ENCODE measurements at places on chromosomes 1 and 21.

DNA sequence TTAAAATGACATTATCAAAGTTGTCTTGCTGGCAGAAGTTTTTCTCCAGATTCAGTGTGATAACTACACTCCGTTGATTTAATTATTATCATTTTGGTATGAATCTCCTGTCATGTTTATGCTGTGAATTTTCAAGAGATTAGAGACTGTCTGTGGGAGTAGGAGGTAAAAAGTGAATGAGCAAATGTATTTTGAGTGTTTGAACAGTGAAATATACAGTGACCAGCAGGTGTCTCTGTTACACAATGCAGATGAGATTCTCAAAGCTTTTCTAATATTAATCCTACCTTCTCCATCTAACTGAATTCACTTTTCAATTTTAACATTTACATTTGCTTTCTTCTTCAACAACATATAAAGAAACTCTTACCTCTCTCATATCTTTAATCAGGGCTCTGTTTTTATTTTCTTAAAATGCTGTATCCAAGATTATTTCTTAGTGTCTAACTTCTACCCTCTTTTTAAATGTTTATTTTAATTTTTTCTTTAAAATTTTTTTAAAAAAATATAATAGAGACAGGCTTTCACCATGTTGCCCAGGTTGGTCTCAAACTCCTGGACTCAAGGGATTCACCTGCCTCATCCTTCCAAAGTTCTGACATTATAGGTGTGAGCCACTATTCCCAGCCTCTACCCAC, 20.9 kb upstream of the HSPA13 start:
- peak; percentile 41 for DNase-seq

DNA sequence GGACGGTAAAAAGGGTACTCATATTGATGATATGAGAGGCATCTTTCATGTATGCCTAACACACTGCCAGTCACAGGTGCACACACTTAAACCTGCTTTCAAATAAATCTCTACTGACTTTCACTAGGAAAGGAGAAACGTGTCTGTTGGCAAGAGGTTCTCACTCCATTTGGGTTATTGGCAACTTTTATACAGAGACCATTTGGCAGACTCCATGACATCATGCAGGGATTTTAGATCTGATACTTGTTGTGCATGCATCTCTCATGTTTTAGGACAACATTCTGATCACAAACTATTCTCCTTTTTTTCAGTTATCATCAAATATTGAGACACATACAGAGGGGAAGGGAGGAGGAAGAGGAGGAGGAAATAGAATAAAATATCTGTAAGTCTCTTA, 31.5 kb downstream of the RGS7 start:
- no peak for DNase-seq

- DNase-seq: no peak
Observed at GRCh38 chr1:228953207-228953606, 217.9 kb downstream of the RHOU start.

GRCh38 chr1:150973258-150973835, 1.3 kb downstream of the CERS2 start:
- no peak for DNase-seq

DNA sequence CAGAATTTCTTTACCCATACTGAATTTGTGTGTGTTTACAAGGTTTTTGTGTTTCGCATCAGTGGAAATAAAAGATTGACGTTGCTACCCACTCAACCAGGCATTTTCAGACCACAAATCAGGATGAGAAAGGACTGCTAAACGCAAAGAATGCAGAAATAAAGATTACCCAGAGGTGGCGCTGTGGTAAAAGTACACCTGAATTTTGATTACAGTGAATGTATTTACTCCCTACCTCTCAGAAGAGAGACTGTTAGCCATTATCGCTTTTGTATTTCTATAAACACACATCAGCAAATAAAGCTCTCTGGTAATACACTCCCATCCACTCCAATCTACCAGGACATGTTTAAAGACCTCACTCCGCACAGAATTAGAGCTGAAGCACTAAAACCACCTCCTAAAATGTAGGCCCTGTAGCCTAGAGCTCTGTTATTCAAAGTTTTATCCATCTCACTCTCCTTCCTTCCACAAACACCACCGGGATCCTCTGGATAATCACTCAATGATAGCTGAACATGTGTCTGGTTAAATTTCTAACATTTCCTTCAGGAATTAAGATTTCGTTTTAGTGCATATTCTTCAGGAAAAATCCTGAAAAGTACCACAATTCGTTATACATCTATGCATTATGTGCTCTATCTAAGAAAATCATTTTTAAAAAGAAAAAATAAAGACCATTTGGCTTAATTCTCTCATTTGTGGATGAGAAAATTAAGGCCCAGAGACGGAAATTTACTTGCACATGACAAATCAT, 2.5 kb upstream of the LMO4 start:
- DNase-seq: peak; percentile 60

DNA sequence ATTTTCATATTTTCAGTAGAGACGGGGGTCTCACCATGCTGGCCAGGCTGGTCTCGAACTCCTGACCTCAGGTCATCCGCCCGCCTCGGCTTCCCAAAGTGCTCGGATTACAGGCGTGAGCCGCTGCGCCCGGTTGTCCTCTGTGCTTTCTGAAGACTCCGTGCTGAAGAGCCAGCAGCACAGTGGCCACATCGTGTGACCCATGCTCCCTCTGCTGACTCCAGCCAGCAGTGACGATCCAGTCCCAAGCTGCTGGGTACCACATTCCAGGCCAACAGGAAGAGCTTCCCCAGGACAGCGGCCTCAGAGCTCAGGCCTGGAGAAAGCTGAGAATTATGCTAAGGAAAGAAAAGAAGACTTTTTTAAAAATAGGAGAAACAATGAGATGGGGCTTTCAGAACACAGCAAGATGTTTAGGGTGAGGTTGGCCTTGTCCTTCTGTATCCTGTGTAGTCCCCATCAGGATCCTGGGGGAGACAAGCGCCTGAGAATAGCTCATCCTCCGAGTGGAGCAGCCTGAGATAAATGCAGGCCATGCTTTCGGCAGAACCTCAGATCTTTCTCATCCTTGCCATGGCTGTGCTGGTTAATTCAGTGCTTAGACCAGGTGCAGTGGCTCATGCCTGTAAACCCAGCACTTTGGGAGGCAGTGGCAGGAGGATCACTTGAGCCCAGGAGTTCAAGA, 207.1 kb downstream of the SLC35F3 start:
- peak; percentile 20 for DNase-seq

GRCh38 chr1:145806408-145806807, 17.5 kb downstream of the RNF115 start:
- DNase-seq: no peak

DNA sequence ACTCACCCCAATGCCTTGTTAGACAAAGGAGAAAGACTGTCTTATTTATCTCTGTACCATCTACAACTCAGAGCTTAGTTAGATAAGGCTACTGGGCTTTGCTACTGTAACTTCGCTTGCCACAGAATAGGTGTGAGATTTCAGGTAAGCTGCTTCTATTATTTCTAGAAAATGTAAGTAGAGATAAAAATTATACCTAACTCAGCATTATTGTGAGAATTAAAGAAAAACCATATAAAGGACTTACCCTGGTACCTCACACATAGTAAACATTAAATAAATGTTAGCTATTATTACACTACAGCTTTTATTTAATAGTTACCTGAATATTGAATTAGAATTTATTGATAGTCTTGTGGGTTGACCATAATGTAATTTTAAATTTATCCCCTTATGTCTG, 36.5 kb upstream of the EPHX4 start:
- no peak for DNase-seq
